ENCODE measurements at places on chromosomes 4 and X. TPM values are rescaled to one million over a fixed set of nuclear protein-coding genes. Genes with fewer than 3 reads are reported as not detected.
A peak's percentile ranks its signal among the peaks of the same experiment; 100 is the strongest.

DNA sequence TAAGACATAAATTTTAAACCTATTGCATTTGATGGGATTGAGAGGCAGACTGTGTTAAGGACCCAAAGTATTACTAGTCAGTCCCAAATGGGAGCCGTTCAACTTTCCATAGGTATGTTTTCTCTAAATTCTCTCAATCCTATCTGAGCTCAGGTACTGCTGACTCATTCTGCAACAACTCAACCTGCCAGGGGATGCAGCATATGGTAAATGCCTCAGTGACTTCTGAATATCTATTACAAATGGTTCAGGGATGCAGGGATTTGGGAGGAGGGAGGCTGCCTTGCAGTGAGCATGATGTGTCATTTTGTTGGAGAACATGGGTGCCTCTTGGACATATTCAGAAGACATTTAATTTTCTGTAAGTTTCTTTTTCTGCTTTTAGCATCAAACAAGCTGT lies 97.3 kb downstream of the HDAC8 start:
- peak; percentile 13 for DNase-seq

DNA sequence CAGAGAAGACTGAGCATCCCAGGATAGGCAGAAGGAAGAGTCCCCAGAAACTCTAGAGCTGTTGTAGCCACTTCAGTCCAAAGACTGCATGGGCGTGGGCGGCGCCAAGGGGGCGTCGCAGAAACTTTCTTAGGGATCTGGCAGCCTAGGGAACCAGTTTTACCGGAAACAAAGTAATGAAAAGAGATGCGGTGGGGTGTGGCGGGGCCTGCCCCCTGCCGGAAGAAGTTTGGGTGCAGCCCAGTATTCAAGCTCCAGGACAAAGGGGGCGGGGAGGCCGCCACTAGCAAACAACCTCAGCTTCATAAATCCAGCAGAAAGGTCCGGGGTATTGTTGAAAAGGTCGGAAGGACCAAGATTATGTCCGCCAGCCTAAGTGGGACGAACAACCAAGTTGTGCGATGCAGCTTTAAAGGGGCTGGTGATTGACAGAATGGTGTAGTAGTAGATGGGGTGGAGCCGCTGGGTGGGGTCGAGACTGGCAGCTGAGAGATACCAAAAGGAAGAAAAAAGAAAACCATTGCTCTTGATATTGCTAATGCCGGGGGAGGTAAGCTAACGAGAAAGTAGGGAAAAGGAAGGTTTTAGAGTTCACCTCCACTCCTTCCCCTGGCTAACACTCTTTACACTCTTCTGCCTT lies 190.5 kb downstream of the RRAGB start:
- DNase-seq = peak; percentile 48

DNA sequence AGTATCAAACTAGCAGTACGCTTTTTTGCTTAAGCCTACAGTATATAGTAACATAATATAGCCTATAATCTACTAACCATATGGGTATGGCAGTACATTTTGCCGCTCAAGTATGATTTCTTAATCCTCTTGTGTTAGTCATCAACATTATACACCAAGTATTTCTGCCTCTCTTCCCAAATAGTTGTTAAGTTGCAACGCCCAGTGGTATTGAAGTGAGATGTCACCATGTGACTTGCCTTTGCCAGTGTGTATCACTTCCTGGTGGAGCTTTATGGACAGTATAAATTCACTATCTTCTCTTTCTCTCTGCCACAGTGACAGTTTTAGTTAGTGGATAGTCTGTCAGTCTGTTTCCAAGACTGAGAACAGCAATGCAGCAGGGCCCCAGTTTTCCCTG lies 535.5 kb downstream of the PDHA2 start:
- peak; percentile 16 for DNase-seq

DNA sequence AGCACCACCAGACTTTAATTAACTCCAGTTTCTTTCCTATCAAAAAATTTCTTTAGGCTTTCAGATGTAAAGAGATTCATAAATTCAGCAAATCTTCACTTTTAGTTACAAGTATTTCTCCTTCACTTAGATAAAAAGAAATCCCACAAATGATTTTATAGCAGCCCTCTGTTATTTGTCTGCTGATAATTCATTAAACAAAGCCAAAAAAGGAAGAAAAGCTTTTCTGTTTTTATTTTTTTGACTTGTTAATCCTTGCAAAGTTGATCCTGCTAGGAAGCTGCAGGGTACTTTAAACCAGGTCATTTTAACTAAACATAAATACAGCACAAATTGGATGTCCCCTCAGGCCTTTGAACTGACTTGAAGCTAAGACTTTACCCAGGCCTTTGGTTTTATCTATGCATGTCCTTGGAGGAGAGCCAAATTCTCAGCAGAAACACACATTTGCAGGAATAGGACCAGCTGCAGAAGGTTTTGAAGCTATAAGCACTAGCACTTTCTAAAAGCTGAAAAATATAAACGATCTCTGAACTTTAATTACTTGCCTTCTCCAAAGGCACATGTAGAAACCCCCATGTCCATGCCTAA lies 57.5 kb downstream of the PCDH18 start:
- DNase-seq = no peak

DNA sequence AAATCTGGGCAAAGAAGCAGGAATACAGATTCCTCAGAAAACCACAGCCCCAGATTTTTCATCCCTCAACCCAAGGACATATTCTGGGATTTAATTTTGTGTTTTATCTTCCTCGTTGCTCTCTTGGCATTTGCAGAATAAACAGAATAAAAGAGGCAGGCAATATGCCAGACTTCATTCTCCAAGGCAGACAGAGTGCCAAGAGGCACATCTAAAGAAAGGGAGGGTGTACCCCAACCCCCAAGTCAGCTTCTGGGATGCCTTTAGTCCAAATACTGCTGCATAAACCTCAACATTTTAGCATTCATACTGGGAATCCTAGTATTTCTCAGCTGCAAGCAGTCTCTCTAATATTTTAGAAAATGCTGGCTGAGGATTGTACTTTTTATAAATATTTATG lies 629.2 kb downstream of the KLHL13 start:
- DNase-seq = no peak

- peak; percentile 7 for DNase-seq
Measured at GRCh38 chr4:14218641-14219040, 591.1 kb upstream of the BOD1L1 start.

DNA sequence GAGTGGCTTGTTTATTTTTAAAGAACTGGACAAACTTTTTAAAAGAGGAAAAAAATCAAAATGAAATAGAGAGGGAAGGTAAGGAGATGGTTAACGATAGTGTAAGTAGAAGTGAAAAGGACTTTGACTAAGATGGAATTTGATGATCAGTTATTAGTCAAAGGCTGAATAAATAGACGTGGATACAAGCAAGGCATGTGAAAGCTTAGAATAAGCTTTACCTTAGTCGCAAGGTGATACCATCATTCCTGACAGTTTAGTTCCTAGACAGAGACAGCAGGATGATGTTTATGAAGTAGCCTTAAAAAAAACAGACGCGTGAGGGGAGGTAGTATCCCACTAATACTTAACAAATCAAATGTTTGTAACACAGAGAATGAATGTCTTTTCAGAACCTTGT lies 97.3 kb downstream of the PALLD start:
- peak; percentile 73 for DNase-seq

GRCh38 chr4:61938250-61938846 lies 738.2 kb downstream of the ADGRL3 start:
- no peak for DNase-seq

GRCh38 chr4:60948008-60948407 lies 252.1 kb upstream of the ADGRL3 start:
- DNase-seq = peak; percentile 44

- DNase-seq = peak; percentile 65
Measured at GRCh38 chrX:53681661-53682060, 4.9 kb downstream of the HUWE1 start.

DNA sequence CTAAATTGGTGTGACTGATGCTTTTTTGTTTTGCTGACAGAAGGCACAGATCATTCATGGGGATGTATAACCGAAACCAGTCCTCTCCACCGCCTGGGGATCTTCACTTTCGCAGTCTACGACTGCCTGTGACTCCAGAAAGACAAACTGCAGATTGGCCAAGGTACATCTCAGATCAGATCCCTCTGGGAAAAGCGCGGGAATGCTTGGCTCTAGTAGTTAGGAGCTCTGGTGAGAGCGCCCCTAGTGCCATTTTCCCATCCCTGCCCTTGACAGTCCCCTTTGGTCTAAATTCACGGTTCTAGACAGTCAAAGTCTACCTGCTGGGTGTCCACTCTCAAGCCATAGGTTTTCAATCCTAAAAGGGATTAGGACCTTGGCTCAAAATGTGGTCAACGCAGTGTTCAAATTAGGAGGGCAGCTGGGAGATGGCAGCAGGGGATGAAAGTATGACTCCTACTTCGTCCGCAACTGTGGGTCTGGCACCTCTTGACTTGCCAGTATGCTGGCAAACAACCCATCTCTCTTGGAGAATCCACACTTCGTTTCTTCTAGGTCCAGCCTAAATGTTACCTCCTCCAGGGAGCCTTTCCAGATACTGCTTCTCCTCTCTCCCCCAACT lies 6.9 kb upstream of the HAND2 start:
- DNase-seq = no peak

GRCh38 chr4:137558951-137559350 lies 26.7 kb upstream of the PCDH18 start:
- peak; percentile 16 for DNase-seq

- DNase-seq = no peak
Measured at GRCh38 chr4:929096-929765, 2.9 kb downstream of the GAK start.

DNA sequence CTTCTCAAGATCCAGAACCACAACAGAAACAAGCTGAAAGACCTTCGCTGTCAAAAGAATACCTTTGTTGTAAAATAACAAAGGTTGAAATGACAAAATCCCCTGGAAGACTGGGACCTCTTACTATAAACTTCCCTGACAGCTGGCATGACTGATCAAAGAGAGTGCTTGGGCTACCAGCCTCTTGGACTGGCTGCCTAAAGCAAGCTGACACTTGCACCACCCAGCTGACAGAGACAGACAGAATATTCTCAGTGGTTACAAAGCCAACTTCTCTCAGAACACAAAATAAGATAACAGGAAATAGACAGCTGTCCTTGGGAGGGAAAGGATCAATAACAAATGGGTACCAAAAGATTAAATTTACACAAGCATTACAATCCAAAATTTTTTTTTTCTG lies 241.7 kb upstream of the SPOCK3 start:
- DNase-seq = peak; percentile 27

DNA sequence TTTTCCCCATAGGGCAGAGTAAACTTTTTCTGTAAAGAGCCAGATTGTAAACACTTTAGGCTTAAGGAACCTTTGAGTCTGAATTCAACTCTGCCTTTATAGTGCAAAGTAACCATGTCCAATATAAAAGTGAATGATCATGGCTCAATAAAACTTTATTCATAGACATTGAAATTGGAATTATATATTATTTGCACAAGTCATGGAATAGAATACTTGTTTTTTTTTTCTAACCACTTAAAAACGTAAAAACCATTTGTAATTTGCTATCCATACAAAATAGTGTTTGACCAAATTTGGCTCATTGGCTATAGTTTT lies 54.1 kb upstream of the MYOZ2 start:
- no peak for DNase-seq

GRCh38 chrX:153723351-153724251 lies 586 bp downstream of the BCAP31 start:
- peak; percentile 55 for DNase-seq

Gene CTPS2
- 5.8 TPM for total RNA-seq

Gene SPARCL1
- not detected for total RNA-seq

Gene MAOB
- total RNA-seq = under 0.01 TPM

Gene ANXA10
- 0.79 TPM for total RNA-seq

Gene PRR32
- not detected for total RNA-seq

Gene HNRNPDL
- total RNA-seq = 141 TPM

Gene TRPC5OS
- total RNA-seq = not detected

Gene AFP
- not detected for total RNA-seq

Gene OTUD6A
- not detected for total RNA-seq

Gene NUP62CL
- 3.9 TPM for total RNA-seq

All from bronchial epithelial cell (primary cell).